Right renal pelvis (tissue), 4 donors: ENCODE measurements at places on chromosomes 13 and 19.

DNA sequence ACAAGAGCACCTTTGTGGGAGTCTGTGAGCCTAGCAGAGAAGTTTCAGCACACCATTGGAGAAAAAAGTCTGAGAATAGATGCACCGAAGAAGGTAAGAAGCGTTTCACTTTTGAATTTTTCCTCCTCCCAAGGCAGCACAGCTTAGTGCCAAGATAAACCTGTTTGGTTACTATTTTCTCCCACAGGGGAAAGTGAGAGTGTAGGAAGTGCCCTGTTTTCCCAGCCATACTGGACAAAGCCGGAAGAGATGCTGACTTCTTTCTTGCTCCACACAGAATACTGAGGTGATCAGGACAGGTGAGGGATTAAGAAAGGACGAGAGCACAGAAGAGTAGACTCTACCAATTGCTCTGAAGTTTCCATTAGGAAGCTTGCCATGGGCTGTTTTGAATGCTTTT, 1011.0 kb upstream of the MIR17HG start:
- no peak for DNase-seq

DNA sequence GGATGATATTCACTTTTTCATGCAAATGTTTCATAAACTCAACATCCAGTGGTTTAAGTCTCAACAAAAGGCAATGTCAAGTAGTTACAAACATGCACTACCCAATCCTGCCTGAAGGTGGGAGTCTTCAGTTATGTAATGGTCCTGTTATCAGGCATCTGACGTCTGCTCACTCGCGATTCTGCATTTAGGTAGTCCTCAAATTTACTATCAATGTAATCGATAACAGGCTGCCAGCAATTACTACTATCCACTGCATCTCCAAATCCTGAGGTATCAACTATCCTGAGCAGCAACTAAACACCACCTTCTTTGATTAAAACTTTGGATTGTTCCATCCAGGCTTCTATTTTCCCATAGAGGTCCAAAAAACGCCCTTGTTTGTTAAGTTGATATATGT, 51.2 kb downstream of the NLRP12 start:
- peak; percentile 21 for DNase-seq

DNA sequence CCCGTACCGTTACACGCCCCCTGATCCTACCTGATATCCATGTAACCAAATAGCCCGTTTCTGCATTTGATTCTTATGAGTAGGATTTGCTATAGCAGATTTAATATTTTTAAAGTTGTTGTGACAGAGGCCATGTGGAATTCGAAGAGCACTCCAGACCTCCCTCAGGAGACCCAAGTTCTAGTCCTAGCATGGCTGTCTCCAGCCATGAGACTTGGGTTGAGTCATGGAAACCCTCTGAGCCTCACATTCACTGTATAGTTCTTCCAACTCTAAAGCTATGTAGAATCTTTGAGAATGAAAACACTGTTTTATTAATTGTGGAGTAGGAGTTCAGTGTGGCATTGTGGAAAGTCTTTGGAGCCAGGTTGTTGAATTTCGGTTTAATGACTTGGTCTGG, 8.0 kb upstream of the GPR183 start:
- no peak for DNase-seq

DNA sequence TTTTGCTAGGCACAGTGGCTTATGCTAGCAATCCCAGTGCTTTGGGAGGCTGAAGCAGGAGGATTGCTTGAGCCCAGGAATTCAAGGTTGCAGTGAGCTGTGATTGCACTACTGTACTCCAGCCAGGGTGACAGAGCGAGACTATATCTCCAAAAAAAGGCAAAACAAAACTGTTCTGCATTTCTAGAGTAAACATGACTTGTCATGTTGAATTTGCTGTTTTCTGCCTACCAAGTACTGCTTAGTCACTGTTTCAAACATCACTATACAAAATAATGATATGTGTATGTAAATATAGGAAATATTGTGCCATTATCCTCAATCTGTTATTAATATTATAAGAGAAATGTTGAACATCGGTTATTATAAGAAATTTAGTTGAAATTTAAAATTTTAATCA, 9.2 kb downstream of the RFC3 start:
- no peak for DNase-seq

DNA sequence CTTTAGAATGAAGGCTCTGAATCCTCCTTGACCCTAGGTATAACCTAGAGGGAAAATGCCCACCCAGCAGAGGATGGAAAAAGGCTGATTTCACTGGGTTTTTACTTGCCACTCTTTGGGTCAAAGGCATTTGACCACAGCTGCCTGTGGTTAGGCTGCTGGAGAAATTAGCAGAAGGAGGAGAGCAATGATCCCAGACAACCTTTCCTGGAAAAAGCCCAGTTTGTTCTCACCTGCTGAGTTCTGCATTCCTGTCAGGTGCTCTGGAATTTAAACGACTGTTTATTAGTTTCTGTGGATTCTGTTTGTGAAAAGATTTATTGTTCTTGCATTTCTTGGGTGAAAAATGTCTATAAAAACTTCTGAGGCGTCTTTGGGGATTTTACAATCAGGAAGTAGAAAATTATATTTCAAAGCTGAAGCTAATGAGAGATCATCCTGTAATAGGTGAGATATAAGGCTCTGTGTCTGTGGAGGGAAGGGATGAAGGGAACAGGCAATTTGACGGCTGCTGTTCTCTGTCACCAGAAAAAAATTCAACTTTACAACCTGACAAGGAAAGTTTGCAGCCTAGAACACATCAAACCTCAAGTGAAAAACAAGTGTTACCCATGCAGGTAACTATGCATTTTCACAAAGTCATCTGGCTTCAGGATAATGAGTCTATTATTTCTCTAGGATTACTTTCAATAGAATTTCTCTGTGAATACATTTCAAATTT, 519.7 kb downstream of the DIAPH3 start:
- no peak for DNase-seq

DNA sequence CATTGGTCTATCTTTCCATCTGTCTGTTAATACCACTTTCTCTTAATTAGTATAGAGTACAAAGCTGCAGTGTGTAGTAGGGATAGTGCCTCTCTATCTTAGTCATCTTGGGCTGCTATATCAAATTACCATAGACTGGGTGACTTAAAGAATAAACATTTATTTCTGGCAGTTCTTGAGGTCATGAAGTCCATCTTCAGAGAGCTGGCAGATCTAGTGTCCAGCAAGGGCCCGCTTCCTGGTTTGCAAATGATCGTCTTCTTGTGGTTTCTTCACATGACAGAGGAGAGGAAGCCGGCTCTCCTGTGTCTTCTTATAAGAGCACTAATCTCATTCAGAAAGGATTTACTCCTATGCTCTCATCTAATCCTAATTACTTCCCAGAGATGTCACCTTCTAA, 6.1 kb downstream of the ZNF700 start:
- DNase-seq = no peak
